ENCODE measurements at places on chromosomes 1 and 21.

DNA sequence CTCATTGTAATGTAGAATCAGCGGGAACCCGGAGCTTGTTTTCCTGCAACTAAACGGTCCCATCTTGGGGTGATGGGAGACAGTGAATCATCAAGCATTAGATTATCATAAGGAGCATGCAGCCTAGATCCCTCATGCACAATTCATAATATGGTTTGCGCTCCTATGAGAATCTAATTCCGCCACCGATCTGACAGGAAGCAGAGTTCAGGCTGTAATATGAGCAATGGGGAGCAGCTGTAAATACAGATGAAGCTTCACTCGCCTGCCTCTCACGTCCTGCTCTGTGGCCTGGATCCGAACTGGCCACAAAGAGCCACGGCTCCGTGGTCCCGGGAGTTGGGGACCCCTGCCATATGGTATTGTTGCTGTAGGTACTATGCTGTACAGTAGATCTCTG, 1.6 kb downstream of the IFI44 start:
- DNase-seq, result no peak

DNA sequence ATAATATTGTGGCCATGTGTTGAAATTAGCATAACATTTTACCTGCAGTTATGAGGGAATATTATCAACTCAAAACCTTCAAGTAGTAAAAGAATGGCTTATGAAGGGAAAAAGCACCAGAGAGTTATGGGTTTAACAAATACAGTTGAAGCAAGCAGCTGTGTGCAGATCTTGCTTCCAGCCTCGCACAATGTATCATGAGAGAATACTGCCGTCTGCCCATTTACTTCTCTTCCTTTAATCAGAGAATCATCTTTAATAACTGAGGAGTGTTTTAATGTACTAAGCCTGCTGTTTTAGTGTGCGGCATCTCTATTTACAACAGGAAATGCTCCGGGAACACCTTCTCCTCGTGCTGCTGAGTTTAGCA, 120.9 kb downstream of the ATG4C start:
- no peak for DNase-seq

DNA sequence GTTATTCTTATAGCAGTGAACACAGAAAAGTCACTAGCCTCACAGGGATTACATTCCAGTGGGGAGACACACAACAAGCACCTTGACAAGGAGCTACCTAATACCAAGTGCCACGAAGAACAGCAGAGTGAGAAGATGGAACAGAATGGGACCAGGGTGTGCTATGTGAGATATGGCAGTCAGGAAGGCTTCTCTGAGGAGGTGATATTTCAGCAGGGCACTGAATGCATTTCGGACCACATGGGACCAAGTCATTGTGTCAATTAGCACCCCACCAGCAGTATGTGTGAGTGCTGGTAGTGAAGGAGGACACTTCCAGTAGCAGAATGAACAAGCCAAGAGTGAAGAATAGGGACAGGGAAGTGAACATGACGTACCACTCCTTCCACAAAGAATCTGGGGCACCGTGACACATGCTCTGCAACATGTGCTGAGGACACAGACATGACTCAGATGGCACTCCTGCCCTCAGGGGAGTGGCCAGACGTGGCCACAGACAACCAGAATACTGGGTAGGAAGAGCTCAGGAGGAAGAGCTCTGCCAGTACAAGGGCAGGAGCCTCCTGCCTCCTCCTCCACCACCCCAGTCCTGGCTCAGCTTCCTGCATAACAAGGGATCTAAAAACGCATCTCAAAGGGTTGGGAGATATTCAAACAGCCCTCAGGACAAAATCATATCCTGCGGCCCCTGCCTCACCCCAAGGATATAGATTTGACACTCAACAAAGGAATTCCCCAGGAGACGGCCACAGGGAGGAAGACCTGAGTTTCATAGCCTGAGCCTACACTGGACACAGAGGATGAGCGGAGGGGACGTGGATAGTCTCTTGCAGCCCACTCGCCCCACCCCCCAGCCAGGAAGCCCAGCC, 102.5 kb downstream of the TRABD2B start:
- DNase-seq, result no peak

- DNase-seq, result no peak
Observed at GRCh38 chr21:42644223-42645208, 8.9 kb upstream of the PDE9A start.

DNA sequence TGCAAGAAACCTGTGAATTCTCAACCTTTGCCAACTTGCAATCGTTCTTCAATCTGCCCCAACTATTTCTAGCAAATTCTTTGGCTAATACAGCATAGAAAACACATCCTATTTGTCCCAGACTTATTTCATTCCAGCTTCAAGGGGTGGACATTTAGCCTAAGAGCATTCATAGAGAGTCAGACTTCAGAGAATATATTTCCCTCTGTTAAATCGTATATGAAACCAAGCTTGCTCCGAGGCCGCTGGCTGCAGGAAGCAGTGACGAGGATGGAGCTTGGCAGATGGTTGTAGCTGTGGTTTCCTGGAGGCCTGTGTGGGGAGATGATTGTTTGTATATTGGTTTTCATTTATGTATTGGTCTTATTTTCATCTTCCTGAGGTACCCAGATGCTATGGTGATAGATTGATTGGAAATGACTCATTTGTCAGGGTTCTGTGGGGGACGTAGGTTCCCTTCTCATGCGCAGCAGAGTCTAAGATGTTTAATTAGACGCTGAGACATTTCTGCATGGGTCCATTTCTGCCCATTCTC, 26.1 kb downstream of the MAN1C1 start:
- DNase-seq, result no peak

GRCh38 chr1:206506405-206507283, 687 bp upstream of the RASSF5 start:
- no peak for DNase-seq

DNA sequence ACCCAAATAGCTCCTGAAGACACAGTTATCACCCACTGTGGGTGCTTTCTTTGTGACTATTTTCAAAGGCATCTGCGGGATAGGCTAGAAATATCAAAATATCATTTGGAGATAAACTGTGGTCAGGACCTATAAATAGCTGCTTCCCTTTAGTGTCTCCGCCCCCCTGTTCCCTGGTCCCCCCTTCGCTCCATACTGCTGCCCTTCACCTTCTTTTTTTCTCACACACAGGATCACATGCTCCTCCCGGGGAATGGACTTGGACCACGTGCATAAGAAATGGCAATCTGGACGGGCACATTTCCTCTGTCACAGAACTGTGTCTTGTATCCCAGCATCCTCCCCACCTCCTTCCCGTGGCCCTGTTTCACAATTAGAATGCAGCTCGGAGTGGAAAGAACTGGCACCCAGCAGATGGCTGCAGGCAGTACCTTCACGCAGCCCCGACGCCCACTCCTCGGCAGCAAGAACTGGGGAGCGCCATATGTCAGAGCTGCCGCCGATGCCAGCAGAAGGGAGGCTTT, 68.8 kb upstream of the SSX2IP start:
- peak; percentile 78 for DNase-seq

- DNase-seq, result no peak
Observed at GRCh38 chr1:1136547-1137230, 20.8 kb upstream of the C1orf159 start.

DNA sequence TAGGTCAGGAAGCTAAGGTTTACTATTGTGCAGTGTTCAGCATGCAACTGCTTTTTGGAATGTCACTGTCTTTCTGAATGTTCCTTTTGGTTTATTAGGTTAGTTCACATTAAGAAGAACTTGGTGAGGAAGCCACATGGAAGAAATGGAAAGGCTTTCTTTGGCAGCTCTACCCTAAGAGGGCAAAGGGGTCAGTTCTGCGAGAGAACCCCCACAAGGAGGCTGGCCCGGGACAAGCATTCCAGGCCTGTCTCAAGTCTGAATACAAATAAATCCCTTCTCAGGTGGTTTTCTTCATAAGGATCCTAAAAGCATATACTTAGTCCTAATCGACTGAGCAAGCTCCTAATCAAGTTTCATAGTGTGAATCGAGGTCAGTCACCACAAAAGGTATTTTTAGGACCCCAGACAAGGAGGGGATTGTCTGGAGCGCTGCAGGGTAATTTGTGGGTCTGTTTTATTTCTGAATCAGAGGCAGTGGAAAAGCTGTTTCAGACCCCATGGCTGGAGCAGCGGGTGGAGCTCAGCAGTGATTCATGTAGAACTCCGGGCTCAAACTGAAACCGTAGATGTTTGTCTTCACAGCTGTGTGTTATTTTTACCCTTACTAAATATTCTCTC, 63.3 kb downstream of the ERG start:
- DNase-seq, result no peak
